ENCODE measurements at places on chromosomes 5 and 9.

- DNase-seq: no peak
Measured at GRCh38 chr9:10843151-10843550, 230.3 kb upstream of the PTPRD start.

GRCh38 chr5:170147753-170148264 is 42.1 kb downstream of the FOXI1 start:
- DNase-seq: no peak

DNA sequence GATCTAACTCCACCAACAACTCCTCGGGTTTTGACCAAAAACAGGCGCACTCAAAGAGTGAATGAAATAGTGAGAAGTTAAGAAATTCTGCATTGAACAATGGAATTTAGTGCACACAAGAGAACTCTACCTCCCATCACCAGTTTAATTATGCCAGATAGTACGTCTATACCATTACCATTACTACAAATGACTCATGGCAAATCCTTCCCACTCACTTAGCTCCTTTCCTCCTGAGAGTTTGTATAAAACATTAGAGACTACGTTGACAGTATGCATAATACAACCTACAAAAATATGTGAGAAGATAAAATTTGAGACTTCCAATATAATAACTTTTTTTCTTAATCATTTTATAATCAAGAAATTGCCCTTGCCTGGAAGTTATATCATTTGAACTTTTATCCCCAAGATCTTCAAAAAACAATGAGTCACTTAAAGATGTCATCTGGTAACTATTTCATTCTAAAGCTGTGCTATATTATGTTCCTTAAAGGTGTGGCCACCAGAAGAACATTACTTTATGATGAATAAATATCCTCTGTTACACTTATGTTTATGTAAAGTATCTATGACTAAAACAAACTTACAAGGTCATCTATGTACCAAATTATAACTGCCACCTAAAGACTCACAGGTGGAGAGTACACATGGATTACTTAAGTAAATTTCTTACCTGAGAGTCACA is 297.9 kb upstream of the PTGER4 start:
- DNase-seq: no peak

- DNase-seq: no peak
Measured at GRCh38 chr9:81562231-81563019, 126.9 kb downstream of the TLE1 start.

DNA sequence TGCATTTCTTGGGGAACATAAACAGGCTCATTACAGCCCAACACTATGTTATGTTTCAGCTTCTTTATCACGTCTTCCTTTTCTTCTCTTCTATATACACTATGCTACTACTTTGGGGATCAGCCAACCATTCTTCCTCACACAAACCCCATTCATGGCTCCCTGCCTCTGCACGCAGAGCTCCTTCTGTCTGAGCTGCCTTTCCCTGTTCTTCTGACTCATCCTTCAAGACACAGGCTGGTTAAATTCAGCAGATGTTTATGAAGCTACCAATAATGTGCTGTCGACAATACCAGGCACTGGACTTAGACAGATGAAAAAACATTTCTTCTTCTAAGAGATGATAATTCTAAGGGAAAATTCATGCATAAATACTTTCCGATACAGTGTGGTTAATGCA is 102.5 kb upstream of the TXNDC8 start:
- DNase-seq: no peak

- no peak for DNase-seq
Measured at GRCh38 chr5:82298668-82299067, 20.5 kb upstream of the RPS23 start.

GRCh38 chr5:160390787-160391696 is 8.8 kb downstream of the FAM200C start:
- no peak for DNase-seq

GRCh38 chr9:84669013-84669287 is 579 bp upstream of the NTRK2 start:
- DNase-seq: no peak

GRCh38 chr5:136104306-136104965 is 28.2 kb upstream of the SMAD5 start:
- DNase-seq: no peak

- no peak for DNase-seq
Measured at GRCh38 chr9:12266758-12267157, 426.4 kb upstream of the TYRP1 start.

DNA sequence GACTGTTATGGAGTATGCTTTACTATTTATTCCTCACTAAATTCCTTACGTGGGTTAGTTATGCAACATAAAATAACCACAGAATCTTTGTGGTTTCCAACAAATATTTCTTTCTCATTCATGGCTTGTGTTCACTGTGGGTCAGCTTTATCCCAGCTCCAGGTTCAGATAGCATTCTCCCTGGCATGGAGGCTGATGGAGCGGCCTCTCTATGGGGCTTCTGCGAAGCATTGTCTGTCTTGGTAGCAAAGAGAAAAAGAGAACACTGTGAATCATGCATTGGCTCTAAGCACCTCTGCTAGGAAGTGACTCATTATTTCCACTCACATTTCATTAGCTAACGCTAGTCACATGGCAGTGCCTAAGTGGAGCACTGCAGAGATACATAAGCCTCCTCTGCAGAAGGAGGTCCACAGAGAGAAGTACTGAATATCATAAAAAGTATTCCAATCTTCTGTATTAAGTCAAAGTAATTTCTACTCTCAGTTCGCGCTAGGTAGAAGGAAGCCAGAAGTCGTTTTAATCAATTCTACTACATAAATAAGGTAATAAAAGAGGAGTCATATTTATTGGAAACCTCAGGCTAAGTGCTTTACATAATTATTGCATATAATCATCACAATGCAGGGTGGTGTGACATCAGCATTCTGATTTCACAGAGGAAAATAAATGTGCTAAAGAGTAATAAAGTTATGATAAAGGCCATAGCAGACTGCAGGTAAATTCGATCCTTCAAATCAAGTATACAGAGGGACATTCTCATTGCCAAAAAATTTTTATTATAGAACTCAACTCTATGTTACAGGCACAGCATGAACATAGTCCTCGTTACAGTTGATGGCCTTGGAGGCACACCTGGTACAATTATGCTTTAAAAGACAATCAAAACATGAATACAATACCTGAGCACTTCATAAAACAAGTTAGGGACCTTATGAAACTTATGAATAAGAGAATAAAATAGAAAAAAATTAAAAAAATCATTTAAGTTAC is 531.1 kb downstream of the CETN3 start:
- DNase-seq: no peak

DNA sequence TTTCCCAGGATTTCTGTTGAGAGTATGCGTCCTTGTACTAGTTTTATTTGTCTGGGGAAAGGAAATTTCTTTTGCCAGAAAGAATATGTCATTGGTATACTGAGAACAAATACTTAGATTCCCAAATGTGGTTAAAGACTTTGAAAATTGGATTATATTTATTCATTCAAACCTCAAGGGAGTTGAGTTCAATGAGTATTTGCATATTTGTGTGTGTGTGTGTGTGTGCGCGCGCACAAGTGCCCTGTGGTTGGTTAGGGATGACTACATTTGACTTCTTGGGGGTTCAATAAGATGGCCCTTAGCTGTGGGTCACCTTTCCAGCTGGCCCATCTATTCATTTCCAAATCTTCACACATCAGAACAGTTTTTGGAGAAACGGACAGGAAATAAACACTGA is 4.9 kb downstream of the RXFP3 start:
- no peak for DNase-seq
